HFFc6 (cell line): ENCODE measurements at places on chromosomes 1 and 21. TPM values are rescaled to one million over a fixed set of nuclear protein-coding genes. Genes with fewer than 3 reads are reported as not detected.

DNA sequence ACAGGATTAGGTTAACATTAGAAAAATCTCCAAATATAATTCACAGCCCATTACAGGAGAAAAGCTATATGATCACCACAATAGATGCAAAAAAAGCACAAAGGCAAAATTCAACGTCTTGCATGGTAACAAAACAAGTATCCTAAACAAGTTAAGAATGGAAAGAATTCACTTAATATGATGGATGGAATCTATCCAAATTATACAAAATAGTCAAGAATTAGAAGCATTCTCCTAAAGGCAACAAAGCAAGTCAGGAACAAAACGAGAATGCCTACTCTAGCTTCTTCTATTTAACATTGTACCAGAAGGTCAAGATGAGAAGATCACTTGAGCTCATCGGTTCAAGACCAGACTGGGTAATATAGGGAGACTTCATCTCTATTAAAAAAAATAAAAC, 442.8 kb downstream of the SETD4 start:
- H3K4me1 ChIP-seq, result peaks cover 76% of the 10 kb centered on the region
- H3K4me3 ChIP-seq, result no peak overlapping the region
- H3K36me3 ChIP-seq, result peaks cover 21% of the 10 kb centered on the region

The ANKRD45 gene
- total RNA-seq, result 0.39 TPM in 1 of 3 replicates, not detected in the others

GRCh38 chr1:11316701-11317100, 43.7 kb downstream of the UBIAD1 start:
- peaks cover 42% of the 10 kb centered on the region for H3K27me3 ChIP-seq
- no peak for DNase-seq
- no peak overlapping the region for H3K4me3 ChIP-seq

The GNB1 gene
- 550 to 618 TPM (median 567 TPM) in 3 replicates for total RNA-seq

DNA sequence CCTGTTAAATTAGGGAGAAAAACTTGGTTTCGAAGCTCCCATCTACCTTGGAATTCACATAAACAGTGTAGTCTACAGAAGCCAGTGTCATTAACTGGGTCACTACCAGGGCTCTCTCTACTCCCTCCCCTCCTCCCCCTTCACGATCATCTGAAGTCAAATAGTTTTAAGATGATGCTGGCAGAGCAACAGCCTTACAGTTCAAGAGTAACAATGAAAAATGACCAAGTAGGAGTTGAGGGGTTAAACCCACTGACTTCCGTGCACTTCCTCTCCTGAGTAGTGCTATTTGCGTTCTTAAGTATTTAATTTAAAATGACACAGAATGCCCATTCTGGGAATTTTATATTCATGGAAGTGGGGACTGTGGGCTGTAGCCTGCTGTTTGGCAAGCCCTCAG, 236.9 kb downstream of the SIPA1L2 start:
- H3K4me3 ChIP-seq, result no peak overlapping the region
- H3K27me3 ChIP-seq, result no peaks in the 10 kb centered on the region
- no peak overlapping the region for H3K27ac ChIP-seq

The C8A gene
- total RNA-seq, result not detected in 3 replicates

The CYP4Z1 gene
- total RNA-seq, result not detected in 3 replicates

The CCDC30 gene
- total RNA-seq, result 0.08 to 0.84 TPM (median 0.30 TPM) in 3 replicates

The RAP1A gene
- 71.7 to 75.7 TPM (median 72.9 TPM) in 3 replicates for total RNA-seq

- H3K27ac ChIP-seq, result no peak overlapping the region
- no peaks in the 10 kb centered on the region for H3K4me1 ChIP-seq
- peaks cover 3% of the 10 kb centered on the region; the same call in 1 of the 2 replicates for H3K27me3 ChIP-seq
- DNase-seq, result no peak
- H3K36me3 ChIP-seq, result peaks cover 5% of the 10 kb centered on the region; the same call in 1 of the 2 replicates
These were observed 92.9 kb downstream of the BEND5 start for GRCh38 chr1:48683839-48684238.

- no peaks in the 10 kb centered on the region for H3K27me3 ChIP-seq
- H3K4me3 ChIP-seq, result no peak overlapping the region
- H3K36me3 ChIP-seq, result no peaks in the 10 kb centered on the region; the same call in 1 of the 2 replicates
- no peak overlapping the region for H3K27ac ChIP-seq
- no peaks in the 10 kb centered on the region for H3K4me1 ChIP-seq
These were observed 8.8 kb downstream of the SLC19A1 start for GRCh38 chr21:45533361-45533845.

The SLAMF9 gene
- 0.46 TPM in 1 of 3 replicates, not detected in the others for total RNA-seq

- DNase-seq, result peak; percentile 90
- H3K4me3 ChIP-seq, result peak overlapping the region; percentile 85
- H3K4me1 ChIP-seq, result peaks cover 73% of the 10 kb centered on the region
- H3K36me3 ChIP-seq, result peaks cover 14% of the 10 kb centered on the region
- H3K27ac ChIP-seq, result peak overlapping the region; percentile 95
- H3K27me3 ChIP-seq, result peaks cover 8% of the 10 kb centered on the region
These were observed 51.0 kb downstream of the GADD45A start for GRCh38 chr1:67735806-67736627.

DNA sequence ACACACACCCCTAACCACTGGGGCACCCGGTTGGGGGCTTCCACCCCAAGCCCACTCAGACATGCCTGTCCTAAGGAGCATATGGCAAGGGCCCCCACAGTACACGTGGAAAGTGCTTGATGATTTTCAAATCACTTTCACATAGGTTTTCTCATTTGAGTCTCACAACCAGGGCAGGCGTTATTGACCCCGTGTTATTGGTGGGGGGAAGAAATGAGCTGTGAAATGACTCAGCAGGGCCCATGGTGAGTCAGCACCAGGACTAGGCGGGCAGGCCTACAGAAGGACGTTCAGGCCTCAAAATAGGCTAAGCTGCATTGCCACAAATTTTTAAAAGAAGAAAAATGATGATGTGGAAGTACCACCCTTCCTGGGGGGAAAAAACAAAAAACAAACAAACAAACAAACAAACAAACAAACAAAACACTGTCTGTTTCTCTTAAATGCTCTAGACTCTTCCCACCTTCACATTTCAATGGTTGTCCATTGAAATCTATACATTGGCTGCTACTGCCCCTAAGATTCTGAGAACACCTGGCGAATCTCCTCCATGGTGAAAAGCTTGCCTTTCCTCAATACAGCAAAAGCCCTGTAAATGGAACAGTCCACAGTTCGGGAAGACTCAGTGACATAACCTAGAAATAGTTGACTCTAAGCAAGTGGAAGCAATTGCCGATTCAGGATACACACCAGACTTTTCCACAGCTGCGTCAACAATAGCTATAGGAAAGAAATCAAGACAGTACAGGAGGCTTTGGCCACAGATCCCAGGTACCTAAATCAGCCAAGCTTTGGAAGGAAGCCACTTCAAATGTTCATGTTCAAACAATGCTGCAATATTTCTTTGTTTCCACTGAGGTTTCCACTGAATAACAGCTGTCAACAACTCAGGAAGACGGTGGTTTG, 234.7 kb downstream of the TOMM20 start:
- 0 out of 2 replicates have a peak overlapping the region, but pooled peaks have one; percentile 9 for H3K4me3 ChIP-seq
- H3K36me3 ChIP-seq, result no peaks in the 10 kb centered on the region
- H3K27me3 ChIP-seq, result peaks cover 2% of the 10 kb centered on the region; the same call in 1 of the 2 replicates
- H3K27ac ChIP-seq, result peak overlapping the region; percentile 59

- H3K36me3 ChIP-seq, result 0 out of 2 replicates have a peak, but pooled peaks cover 4% of the 10 kb centered on the region
- peaks cover 1% of the 10 kb centered on the region; the same call in 1 of the 2 replicates for H3K27me3 ChIP-seq
- no peak for DNase-seq
These were observed 3.7 kb downstream of the IBA57 start for GRCh38 chr1:228169345-228169744.

DNA sequence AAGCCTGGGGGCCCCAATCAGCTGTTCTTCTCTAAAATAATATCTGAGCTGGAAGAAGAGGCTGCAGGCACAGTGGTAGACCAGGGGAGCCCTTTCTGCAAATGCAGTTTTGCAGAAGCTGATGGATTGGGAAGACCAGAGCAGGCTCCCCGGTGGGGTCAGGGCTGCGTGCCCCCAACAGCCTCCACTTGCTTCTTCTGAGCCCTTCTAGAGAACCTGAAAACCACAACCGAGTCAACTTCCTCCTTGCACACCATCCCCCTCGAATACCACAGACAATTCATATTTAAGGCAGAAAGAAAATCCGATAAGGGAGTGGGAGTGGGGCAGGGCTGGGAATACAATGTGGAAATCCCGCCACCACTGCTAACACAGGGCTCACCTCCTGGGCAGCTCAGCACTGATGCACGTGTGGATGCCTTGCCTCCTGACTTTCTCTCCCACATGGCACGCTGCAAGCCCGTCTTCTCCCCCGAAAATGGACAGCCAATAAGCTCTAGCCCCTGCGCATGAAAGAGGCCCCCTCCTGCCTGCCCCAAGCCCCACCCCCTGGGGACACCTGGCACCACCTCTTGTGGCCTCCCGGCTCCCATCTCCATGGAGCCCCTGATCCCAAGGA, 25.4 kb upstream of the ALDH4A1 start:
- H3K36me3 ChIP-seq, result peaks cover 5% of the 10 kb centered on the region; the same call in 1 of the 2 replicates

DNA sequence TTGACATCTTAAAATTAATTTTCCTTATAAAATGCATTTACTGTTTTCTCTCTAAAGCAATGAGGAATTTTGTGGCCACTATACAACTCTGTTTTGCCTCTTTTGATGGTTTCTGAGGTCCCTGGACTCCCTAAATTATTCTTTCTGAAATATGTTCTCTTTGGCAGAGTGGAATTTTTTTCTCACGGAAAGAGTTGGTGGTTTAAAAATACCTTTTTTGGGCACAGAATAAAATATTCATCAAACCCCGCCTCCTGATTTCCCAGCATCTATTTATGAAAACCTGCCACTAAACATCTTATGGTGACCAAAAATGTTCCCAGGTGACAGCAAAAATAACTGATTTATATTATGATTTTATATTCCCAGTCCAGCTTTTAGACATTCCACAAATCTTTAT, 165.3 kb upstream of the SYT6 start:
- peak overlapping the region; percentile 69 for H3K4me3 ChIP-seq
- H3K4me1 ChIP-seq, result peaks cover 59% of the 10 kb centered on the region
- H3K36me3 ChIP-seq, result peaks cover 3% of the 10 kb centered on the region; the same call in 1 of the 2 replicates

The CHIA gene
- total RNA-seq, result not detected in 3 replicates

The NAXE gene
- total RNA-seq, result 76.4 to 78.1 TPM (median 78.1 TPM) in 3 replicates

DNA sequence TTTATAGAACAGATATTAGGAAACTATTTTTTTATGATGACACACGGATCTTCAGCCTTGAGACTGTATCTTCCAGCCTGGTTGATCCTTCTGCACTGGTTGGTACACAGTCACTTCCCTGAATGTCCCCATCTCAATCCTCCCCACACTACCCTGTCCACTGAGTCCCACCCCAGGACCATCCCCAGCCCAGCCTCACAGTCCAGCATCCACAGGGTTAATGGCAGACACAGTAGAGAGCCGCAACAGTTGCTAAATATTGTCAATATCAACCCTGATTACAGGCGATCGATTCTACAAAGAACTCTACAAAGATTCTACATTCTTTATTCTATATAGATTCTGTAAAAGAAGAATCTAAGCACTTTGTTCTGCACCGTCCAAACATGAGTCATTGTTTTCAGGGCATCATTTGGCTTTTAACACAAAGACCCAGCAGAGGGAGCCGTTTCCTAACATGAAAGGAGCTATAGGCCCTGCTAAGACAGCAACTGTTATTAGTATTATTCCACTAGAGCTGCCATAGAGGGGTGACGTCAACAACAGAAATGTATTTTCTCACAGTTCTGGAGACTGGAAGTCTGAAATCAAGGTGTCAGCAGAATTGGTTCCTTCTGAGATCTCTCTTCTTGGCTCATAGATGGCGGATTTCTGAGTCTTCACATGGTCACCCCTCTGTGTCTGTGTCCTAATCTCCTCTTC, 30.1 kb upstream of the IFNAR2 start:
- H3K4me1 ChIP-seq, result peaks cover 37% of the 10 kb centered on the region
- peak; percentile 88 for DNase-seq
- peaks cover 14% of the 10 kb centered on the region for H3K27me3 ChIP-seq
- H3K36me3 ChIP-seq, result no peaks in the 10 kb centered on the region

The CLIC6 gene
- total RNA-seq, result not detected in 3 replicates

DNA sequence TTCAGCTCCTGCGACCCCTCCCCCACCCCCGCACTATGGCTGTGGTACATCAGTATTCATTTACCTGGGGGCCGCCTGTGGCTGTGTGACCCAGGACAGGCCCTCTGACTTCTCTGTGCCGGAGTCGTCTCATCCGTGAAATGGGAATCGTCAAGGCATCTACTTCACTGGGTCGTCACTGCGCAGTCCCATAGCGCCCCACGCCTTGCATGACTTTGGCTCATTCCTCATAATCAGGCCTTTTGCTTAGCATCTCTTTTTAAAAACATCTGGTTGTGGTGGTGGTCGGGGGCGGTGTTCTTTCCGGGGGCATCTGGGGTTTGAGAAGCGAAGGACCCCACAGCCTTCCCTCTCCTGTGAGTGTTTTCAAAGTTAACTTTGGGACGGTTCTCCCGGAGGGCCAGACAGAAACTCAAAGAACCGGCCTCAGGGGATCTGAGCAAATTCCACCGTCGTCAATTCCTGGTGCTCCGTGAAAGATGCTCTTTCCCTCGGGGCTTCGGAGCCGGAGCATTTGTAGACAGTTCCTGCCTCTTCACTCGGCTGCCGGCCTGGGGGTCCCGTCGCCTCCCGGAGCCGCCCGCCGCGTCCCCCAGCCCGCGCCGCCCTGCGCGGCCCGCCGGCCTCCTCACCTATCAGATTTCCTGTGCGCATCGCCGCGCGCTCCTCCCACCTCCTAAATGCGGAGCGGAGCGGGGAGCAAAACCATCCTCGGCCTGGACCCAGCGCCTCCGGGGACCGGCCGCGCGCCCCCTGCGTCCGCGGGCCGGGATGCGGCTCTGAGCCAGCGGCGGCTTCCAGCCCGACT, at the start of gene B3GALT5:
TSS of gene B3GALT5 (plus strand) at position 708 of the 808 bp plus-strand sequence. CDS start 47,620 bp downstream, outside the sequence.
- peaks cover 54% of the 10 kb centered on the region for H3K27me3 ChIP-seq
- peaks cover 18% of the 10 kb centered on the region for H3K4me1 ChIP-seq
- DNase-seq, result no peak
- peak within 1 kb of the TSS; percentile 66 for H3K4me3 ChIP-seq
- H3K27ac ChIP-seq, result no peak within 1 kb of the TSS
- H3K36me3 ChIP-seq, result no peaks in the 10 kb centered on the region

DNA sequence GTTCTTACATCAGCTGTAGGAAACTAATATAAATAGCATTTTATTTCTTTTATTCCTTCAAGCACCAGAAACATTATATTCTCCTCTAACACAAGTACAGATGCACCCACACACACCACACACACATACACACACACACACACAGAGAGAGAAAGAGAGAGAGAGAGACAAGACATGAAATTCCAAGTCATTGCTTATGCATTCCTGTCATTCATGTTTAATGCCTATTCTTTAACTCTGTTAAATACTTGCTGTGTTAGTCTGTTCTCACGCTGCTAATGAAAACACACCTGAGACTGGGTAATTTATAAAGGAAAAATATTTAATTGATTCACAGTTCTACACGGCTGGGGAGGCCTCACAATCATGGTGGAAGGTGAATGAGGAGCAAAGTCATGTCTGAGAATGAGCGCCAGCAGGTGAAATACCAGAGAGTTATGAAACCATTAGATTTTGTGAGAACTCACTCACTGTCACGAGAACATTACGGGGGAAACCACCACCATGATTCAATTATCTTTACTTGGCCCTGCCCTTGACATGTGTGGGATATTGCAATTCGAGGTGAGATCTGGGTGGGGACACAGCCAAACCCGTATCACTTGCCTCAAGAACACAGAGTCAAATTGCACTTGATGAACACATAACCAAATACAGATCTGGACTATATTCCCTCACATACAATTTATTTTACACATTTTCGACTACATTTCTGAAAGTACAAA, 1058.1 kb upstream of the TMPRSS15 start:
- peaks cover 4% of the 10 kb centered on the region; the same call in 1 of the 2 replicates for H3K36me3 ChIP-seq
- no peak overlapping the region for H3K27ac ChIP-seq
- H3K4me3 ChIP-seq, result no peak overlapping the region
- no peaks in the 10 kb centered on the region for H3K27me3 ChIP-seq
- DNase-seq, result no peak
